ENCODE measurements at places on chromosomes 4 and X.

- DNase-seq = no peak
Observed at GRCh38 chrX:154408659-154409221, 314 bp downstream of the DNASE1L1 start.

DNA sequence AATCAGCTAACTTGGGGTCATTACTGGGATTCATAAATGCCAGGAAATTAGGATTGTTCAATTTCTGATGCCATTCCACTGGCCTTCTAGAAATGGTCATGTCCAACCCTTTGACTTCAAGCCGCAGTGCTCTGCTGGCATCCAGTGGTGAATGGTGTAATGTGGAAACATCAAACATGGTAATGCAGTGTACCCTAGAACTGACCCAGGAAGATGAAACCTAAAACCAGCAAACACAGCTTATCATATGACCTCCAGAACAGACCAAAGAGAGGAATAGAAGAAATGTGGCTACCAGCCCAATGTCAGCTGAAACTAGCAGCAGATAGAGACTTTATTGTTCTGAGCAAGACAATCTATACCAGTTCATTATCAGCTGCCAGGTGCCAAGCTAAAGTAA lies 13.8 kb downstream of the CXCL13 start:
- DNase-seq = peak; percentile 10

DNA sequence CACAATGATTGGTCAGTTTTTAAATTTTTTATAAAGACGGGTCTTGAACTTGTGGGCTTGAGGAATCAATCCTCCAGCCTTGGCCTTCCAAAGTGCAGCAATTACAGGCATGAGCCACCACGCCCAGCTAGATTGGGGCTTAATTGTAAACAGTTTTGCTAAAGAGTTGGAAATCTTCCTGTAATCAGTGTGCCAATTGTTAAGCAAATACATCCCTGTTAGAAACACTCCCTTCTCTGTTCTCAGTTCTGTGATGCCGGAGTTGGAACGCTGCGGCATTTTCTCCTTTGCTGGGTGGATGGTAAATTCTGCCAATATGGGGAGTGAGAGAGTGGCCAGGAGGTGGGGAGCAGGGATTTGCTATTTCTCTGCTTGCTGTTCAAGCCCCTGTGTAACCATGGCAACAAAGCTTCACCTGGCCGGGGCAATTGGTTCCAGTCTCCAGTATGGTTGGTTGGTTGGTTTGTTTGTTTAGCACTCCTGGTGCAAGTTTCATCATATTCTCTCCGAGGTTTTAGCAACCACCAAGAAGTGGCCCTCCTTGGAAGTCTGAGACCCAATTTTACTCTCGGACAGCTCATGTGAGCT lies 3.0 kb upstream of the SPATA4 start:
- no peak for DNase-seq

DNA sequence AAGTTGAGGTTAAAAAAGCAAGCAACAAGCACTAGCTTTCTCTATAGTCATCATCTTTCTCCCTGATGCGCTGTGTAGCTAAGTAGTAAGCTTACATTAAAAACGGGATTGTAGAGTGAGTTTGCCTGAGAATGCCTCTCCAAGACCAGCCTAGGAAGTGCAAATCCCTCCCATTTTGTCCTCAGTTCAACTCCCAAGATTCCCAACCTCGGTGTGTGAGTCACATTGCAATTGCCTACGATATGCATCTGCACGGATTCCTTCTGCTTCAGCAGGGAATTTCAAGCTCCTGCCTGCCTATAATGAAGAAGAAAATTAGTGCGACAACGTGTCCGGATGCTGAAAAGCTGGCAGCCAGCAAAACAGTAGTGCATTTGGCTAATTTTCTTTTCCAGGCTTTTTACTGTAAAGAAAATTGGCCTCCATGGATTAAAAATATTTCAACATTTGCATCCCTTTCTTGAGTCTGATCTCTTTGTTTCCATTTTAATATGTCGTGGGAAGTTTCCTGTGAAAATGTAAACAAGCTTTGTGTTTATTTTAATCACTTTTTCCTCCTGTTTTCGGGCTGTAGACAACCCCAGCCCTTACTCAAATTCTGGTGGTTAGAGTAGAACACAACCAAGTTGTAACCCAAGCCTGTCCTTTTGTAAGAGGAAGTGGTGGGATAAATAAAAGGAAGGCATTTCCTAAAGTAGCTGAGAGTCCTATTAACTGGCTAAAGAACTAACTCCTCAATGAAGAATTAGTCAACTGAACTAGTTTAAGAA lies 58.4 kb upstream of the TET2 start:
- peak; percentile 57 for DNase-seq

DNA sequence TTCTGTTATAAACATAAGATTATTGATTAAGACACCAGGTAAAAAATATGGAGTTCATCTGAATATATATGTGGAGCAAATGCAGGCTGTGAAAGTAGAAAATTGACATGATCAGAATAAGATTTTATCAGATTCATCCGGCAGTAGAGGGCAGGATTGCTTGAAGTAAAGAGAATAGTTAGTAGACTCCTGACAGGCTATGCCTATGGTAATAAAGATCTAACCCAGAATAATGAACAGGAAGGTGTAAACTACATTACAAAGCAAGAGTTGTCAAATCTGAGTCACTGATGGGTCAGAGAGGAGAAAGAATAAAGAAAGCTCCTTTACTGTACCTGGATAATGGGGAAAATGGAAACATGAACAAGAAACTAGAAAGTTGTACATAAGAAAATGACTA lies 20.8 kb upstream of the TMEM184C start:
- DNase-seq = no peak

GRCh38 chrX:75067931-75068330 lies 88.2 kb downstream of the ABCB7 start:
- no peak for DNase-seq

- DNase-seq = peak; percentile 11
Observed at GRCh38 chrX:103562801-103563200, 22.5 kb upstream of the TCEAL4 start.

DNA sequence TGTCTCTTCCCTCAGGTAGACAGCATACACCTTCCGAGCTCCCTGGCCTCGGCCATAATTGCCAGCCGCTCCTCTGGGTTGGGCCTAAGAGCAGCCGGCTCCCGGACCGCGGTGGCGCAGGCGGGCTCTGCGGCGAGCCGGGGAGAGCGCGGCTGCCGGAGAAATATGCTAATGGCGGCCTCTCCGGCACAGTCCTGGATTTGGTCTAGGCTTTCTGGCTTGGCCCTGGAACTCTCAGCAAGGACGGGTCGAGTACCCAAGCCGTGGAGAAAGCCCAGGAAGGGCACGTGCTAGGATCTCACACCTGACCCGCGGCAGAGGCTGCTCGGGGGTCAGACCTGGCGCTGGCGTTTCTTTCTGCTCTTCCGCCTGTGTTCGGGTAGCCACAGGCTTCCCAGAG lies 18.6 kb upstream of the ZIC3 start:
- no peak for DNase-seq

GRCh38 chr4:148812101-148812500 lies 369.9 kb upstream of the NR3C2 start:
- DNase-seq = no peak

DNA sequence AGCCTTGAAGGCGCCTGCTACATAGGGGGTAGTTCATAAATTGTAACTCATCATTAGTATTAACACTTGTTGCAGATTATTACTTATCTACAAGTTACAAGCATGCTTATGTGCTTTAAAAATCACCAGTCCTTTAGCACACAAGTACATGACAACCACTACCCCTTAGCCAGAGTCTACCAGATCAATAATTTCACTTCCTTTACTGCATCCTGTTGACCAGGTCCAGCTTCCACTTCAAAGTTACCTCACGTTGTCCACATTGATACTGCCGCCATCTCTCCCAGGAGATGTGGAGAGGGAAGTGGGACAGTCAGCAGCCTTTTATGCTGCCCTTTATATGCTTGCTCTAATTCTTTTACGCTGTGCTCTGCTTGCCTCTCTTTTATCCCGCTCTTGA lies 231.3 kb upstream of the CXXC4 start:
- DNase-seq = no peak

- DNase-seq = no peak
Observed at GRCh38 chr4:138734746-138735145, 280.8 kb upstream of the NOCT start.

- no peak for DNase-seq
Observed at GRCh38 chr4:57234252-57234775, 124.1 kb upstream of the IGFBP7 start.

DNA sequence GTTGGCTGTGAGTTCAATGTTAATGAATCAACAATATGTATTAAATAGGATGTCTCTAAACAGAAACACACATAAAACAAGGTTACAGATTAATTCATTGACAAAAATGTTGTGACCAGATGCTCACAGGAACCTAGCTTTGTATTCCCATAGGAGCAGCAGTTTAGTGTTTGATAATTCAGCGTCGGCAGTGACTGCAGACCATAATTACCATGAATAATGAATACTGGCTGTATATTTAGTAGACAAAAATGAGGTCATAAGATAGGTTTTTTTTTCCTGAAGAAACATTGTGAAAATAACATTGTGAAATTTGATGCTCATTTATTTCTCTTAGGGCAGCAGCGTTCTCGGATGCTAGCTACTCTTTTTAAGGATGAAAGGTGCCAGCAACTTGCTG lies 27.8 kb downstream of the COPS4 start:
- no peak for DNase-seq

- DNase-seq = peak; percentile 71
Observed at GRCh38 chr4:54152846-54153600, 53.1 kb downstream of the GSX2 start.

GRCh38 chrX:50103176-50103575 lies 97.6 kb downstream of the AKAP4 start:
- no peak for DNase-seq

- DNase-seq = no peak
Observed at GRCh38 chr4:62449538-62449937, 1249.4 kb downstream of the ADGRL3 start.

- DNase-seq = no peak
Observed at GRCh38 chrX:104347860-104348259, 93.1 kb upstream of the ESX1 start.

- no peak for DNase-seq
Observed at GRCh38 chrX:10901290-10901633, 209.9 kb upstream of the HCCS start.

DNA sequence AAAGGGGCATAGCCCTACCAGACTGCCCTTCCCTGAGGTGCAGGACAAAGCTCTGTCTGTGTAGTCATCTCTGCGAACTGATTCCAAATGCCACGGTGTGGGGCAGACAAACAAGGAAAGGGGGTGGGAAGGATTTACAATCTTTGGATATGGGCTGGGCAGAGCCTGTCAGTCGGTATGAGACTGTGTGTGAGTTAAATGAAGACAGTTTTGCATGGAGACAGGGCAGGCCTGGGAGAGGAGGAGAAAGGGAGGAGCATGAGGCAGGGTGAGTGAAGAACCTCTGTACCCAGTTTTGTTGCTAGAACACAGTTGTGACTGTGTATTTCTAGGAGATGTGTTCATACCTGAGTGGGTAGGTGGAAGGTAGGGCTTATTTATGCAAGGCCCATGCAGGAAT lies 59.4 kb upstream of the MSN start:
- DNase-seq = no peak

DNA sequence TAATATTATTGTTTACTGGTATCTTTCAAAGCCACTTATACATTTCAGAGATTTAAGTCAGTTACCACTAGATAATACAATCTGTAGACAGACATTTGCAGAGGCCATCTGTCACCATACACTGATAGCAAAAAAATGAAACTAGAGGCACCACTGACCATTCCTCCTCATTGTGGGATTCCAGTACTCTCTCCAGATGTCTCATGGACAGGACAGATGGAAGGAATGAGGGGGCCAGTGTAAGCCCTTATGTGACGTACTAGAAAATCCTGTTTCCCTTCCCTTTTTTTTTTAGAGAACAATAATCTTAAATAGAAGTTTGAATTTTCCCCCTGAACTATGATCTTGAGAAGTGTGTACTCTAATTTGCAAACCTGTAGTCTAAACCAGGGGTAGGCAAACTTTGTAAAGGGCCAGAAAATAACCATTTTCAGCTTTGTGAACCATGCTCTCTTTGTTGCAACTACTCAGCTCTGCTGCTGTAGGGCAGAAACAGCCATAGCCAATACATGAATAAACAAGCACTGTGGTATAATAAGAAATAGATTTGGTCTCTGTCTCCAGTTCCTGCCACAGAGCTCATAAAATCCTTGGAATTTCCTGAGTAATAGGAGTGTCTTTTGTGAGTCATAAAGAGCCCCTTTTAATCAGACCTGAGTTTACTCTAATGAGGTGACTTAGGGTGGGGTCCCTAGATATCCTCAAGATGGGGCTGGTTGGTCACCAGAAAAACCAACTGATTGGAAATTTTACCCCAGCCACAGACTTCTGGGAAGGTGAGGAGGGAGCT lies 90.4 kb downstream of the MOSPD2 start:
- peak; percentile 2 for DNase-seq

DNA sequence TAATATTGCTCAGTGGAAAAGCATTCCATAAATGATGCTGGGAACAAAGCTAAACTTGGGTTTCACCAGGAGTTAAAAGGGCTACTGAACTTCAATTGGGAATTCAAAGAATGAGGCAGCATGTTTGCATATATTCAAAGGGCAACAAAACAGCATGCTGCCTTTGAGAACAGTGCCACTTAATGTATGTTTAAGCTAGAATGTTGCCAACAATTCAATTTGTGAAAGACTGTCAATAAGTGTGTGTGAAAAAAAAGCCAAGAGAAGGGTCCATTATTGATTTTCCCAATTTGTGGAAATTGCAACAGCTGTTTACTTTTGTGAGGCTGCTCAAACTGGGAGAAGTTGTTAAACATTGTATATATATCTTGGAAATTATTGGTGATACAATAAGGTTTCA lies 701.9 kb upstream of the ACTRT1 start:
- no peak for DNase-seq

DNA sequence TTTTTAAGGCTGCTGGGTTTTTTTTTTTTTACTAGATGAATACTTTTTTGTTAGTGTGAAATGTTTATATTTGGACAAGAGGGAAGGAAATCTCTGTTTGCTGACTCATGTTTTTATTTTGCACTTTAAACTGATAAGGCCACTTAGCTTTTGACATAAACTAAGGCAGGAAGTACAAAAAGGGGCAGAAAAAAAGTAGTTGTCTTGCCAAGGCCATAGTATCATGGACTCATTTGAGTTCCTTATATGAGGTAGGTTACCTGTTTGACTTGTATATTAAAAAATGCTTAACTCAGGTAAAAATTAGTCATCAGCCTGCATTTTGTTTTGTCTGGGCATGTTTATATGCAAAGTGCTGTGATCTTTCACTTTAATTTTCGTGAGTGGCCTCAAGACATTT lies 26.0 kb downstream of the SMAD1 start:
- DNase-seq = no peak

DNA sequence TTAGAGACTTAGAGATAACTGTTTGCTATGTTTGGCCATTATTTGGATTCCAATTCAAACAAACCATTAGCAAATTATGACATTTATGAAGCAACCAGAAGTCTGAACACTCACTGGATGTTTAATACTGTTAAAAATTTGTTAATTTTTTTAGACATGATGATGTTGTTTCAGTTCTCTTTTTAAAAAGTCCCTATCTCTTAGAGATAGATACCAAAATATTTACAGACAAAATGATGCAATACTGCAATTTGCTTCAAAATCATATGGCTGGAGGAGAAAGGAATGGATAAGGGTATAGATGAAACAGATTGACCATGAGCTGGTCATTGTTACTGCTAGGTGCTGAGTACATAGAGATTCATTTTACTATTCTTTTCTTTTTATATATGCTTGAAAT lies 534.6 kb downstream of the BCOR start:
- no peak for DNase-seq

Measured in urothelium cell line (cell line).